ENCODE measurements at places on chromosomes 2 and 18.

DNA sequence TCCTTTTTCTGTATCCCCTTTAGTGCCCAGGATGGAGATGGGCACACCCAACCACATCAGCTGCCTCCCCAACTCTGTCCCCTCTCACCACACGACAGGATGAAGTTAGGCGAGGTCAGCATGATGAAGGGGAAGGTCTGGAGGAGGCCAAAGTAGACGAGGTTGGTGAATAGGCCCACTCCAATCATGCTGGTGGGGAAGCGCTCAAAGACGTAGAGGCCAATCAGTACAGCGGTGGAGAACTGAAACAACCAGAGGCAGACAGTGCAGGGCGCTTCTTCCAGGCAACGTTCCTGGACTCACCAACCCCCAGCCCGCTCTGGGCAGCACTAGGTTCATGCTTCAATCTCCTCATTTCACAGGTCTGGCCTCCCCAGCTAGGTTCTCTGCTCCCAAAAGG lies 2.9 kb downstream of the TEX261 start:
- no peak for DNase-seq

DNA sequence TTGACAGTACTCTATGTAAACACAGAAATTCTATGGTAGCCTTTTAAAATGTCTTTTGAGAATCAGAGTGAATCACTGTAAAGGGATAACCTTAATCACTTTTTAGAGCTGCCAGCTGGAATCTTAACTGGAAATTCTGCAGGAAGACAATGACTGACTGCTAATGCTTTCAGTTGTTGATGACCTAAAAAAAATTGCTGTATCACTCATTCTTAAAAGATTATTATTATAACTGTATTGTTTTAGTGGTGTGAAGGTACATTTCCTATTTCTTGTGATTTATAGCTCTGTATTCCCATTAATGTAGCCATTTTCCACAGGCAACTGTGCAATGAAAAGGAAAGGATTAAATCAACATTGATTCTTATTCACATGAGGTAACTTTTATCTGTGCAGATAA lies 260.5 kb downstream of the CALCRL start:
- no peak for DNase-seq

DNA sequence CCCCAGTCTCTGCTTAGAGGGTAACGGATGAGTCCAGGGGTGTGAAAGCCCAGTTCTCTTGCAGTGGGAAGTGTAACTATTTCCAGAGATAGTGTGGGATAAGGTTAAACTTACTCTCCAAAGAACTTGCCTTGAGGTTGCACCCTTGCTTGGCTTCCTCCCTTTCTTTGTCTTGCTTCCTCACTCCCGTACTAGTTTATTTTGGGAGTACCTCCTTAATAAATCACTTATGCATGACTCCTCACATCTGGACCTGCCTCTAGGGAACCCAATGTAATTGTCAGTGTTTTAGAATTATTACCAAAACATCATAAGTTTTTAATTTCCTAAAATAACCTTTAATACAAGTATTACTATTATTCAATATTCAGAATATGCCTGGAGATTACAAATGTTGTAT lies 35.2 kb downstream of the CPO start:
- no peak for DNase-seq

DNA sequence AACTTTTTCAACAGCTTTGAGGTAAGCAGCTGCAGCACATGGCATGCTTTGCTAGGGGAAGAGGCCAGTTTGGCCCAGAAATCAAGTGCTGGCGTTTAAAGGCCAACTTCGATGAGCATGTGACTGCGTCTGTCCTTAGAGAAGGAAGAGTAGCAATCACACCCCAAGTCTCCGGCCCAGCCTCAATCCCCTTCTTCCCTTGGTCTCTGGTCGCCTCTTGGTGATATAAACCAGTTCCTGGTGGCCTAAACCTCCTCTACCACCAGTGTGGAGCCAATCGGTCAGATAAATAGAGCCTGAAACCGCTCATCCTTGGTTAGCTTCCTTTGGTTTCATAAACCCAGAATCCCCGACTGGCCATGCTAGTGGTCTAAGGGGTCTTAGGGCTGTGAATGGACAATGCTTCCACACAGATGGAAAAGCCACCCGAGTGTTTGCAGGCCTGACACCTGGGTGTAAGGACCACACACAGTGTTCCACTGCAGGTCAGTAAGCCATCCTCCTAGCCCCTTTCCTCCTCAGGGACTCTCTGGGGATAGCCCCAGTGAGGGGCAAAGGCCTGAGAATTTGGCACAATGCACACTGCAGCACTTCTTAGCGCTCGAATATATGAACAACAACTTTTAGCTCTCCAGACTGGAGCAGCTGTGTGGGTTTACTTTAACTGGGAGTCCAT lies 23.0 kb upstream of the COX7A2L start:
- DNase-seq = no peak

DNA sequence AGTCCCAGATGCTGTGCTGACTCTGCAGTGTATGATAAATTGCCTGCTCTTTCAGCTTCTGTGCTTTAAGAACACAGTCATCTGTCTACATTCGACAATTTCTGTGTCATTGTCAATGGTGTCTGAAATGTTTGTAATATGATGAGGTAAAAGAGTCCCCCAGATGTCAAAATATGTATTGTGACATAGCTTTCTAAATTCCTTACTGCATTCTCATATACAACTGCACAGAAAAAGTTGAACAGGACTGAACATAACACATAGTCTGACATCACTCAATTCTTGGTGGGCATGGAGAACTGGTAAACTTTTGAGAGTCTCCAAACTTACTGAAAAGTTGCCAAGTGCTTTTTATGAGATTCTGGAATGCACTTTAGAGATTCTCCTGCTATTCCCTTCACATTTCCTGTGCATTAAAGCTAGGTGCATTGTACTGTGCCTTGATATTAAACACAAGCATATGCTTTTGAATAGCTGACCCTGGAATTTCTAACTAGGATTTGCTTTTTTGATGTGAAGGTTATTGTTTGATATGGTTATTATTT lies 48.1 kb upstream of the ARHGAP28 start:
- no peak for DNase-seq

- no peak for DNase-seq
Observed at GRCh38 chr2:100862081-100862480, 42.1 kb downstream of the NPAS2 start.

DNA sequence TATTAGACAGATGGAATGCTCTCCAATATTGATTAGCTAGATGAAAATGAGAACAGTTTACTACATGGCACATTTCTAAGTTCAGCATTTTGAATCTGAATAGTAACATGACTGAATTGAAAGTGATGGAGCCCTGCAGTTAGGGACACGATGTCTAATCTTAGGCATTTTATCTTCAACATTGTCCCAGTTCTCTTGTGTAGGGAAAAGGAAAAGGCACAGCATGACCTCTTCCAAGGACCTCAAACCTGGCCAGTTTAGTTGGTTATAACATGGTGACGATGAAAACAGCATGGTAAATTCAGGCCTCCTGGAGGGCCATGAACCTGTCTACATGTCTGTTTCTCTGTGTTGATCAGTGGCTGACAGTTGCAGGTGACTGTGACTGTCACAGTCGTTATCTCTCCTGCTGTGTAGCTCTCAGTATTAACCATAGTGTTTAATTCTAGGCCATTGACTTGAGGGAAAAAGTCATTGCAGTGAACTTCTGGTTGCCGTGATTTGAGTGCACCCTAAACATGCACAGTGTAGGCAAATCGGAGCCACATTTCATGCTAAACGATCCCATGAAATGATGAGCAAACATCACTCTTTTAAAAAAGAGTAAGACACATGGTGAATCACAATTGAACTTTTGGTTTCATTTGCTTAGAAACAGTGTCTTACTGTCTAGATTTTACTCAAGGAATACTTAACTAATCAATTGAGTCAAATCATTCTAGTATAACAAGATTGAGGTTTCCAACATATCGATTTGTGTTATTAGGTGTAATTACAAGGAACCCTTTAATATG lies 129.7 kb downstream of the PHLPP1 start:
- no peak for DNase-seq

GRCh38 chr2:29662861-29663260 lies 258.5 kb downstream of the ALK start:
- DNase-seq = no peak

DNA sequence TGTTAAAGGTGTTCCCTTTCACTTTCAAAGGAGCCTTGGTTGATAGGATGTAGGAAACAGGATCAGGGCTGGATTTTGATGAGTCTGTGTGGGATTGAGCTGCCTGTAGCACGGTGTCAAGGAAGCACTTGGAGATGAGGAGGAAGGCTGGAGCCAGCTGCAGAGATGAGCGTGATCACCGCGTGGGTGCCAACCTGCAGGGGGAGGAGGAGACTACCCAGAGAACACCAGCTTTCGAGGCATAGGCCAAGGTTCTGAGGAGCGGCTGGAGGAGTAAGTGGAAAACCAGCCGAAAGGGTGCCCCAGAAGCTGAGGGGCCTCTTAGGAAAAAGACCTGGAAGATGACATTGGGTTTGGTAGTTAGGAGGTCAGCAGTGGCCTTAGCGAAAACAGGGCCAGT lies 64.2 kb downstream of the TGOLN2 start:
- DNase-seq = no peak

DNA sequence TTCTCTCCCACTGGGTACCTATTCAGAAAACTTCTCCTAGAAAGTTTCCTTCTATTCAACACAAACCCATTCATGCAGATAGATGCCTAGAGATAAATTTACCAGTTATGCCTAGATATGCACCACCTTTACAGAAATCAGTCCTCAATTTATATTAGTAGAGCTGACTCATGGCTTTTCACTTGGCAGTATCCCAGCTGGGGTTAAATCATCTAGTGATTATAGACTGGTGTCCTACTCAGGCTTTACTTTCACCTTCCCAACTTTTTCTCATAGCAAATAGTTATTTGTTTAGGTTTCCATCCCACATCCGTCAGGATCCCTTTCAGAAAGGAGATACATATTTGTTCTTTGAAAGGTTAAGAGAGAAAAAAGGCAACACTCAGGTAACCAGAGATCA lies 124.5 kb downstream of the AQP4 start:
- no peak for DNase-seq

DNA sequence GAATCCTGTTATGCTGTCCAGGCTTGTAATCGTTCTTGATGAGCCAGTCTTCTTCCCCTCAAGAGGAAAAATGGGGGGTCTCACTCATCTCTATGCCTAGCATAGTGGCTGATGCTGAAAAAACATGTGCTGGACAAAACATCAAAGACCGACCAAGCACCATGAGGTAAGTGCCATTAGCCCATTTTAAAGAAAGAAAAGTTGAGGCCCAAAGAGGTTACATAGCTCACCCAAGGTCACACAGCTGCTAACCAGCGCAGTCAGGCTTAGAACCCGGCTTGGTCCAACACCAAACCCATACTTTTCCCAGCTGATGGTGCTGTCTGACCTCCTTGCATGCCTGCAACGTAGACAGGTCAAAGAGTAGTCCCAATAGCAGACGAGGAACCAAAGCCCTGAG lies 156.4 kb downstream of the INHBB start:
- no peak for DNase-seq

GRCh38 chr2:211946960-211947359 lies 591.6 kb downstream of the ERBB4 start:
- DNase-seq = no peak

GRCh38 chr18:80246445-80247392 lies 595 bp downstream of the PARD6G start:
- DNase-seq = no peak

- no peak for DNase-seq
Observed at GRCh38 chr2:29480426-29480825, 365.2 kb downstream of the CLIP4 start.

DNA sequence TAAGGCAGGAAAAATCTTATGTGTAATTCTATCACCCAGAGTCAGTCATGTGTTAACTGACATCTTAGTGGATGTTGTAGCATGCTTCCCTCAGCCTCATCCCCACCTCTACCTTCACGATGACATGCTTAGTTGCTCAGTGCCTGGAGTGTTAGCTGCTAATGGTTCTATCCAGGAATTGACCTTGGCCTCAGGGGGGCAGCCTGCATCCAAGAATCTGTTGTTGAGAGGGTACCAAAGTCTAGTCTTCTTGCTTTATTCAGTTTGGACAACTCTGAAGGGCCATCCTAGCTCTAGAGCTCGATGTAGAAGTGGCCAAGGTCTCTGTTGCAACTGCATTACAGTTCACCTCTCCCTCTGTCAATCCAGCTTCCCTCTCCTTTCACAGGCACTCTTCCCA lies 61.2 kb downstream of the ACYP2 start:
- DNase-seq = peak; percentile 16
